EL (cell line): ENCODE measurements at places on chromosomes 7 and 10.
A peak's percentile ranks its signal among the peaks of the same experiment; 100 is the strongest.

- no peak for DNase-seq
Observed at GRCh38 chr7:28964056-28964455, 5.9 kb upstream of the TRIL start.

DNA sequence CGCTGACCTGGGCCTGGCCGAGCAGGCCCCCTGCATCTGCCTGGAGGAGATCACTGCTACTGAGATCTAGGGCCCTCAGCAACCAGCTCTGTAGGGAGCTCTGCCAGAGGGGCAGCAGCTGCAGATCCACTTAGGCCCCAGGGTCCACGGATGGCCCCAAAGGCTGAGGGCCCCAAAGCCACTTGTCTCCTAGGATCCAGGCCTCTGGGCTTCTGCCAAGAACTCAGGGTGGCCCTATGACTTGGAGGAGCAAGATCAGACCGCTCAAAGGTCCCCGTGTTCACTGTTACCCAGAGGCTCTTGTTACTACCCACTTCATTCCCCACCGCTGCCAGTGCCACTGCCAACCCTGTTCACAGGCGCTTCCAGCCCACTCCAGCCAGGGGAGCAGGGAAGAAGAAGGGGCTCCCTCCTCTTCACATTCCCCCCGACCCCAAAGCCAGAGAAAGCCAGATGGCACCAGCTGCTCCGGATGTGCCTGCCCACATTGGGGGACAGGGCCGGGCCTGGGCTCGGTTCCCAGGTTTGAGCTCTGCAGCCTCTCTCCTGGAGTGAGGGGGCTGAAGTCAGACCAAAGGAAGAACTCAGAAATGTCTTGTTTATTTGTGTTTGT, 7.6 kb downstream of the LZTS2 start:
- DNase-seq: no peak

GRCh38 chr7:30642789-30643188, 39.5 kb downstream of the CRHR2 start:
- DNase-seq: no peak

- peak; percentile 34 for DNase-seq
Observed at GRCh38 chr10:84179059-84179710, 5.6 kb downstream of the GPR15LG start.

DNA sequence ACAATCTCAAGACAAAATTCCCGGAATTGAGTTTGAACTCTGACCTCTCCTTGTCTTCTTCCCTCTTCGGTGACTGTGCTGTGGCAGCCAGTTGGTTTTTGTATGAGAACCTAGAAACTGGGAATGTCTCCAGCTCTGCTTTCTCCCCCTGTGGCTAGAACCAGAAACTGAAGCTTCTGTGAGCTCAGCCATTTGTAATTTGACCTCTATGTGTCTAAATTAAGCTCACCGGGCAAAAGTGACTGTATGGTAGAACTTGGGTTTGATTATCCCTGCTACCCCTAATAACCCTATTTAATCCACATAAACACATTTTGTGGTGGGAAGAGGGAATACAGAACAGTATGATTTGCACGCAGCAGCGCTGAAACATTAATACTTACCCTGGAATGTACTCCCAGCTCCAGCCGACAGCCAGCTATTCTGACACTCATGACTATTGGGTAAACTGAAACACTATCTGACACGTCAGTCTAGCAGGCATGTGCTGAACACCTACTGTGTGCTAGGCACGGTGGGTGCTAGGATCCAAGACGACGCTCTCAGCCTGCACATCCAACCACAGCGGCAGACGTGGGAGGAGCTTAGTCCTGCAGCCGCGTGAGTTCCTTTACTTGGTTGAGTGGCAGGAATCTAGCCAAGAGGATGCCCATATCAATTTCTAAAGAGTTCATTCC, 324.8 kb downstream of the SFMBT2 start:
- DNase-seq: no peak
